ENCODE measurements at places on chromosomes 7 and 10. TPM values are rescaled to one million over a fixed set of nuclear protein-coding genes. Genes with fewer than 3 reads are reported as not detected.

The CREB5 gene
- 53.5 TPM for total RNA-seq

The LIPN gene
- not detected for total RNA-seq

The NCF1 gene
- total RNA-seq: 0.37 TPM

The GPNMB gene
- total RNA-seq: 48.1 TPM

The PSTK gene
- total RNA-seq: 5.0 TPM

The RNF32 gene
- 1.0 TPM for total RNA-seq

The EPO gene
- not detected for total RNA-seq

The TMEM26 gene
- 11.7 TPM for total RNA-seq

The FBXL15 gene
- 2.0 TPM for total RNA-seq

The ACTL6B gene
- 0.69 TPM for total RNA-seq

The DDX21 gene
- total RNA-seq: 37.5 TPM

The AUTS2 gene
- 87.7 TPM for total RNA-seq

The ANKRD2 gene
- total RNA-seq: 0.69 TPM

The CFAP70 gene
- total RNA-seq: 2.2 TPM

The CTBP2 gene
- total RNA-seq: 45.3 TPM

The ATG9B gene
- not detected for total RNA-seq

The ABCC2 gene
- 2.3 TPM for total RNA-seq

The CNNM1 gene
- total RNA-seq: 1.6 TPM

The TPST1 gene
- 172 TPM for total RNA-seq

The BAIAP2L1 gene
- 4.9 TPM for total RNA-seq

The CTTNBP2 gene
- 13.1 TPM for total RNA-seq

The CALML5 gene
- not detected for total RNA-seq

The IGFBP3 gene
- total RNA-seq: 150 TPM

The SPAM1 gene
- total RNA-seq: not detected

The HOXA3 gene
- total RNA-seq: 9.0 TPM

The EN2 gene
- total RNA-seq: not detected

The OR6V1 gene
- total RNA-seq: not detected

The ETV1 gene
- total RNA-seq: 34.1 TPM

The COX15 gene
- total RNA-seq: 35.9 TPM

The FAM185A gene
- total RNA-seq: 17.8 TPM

The PNLIPRP1 gene
- not detected for total RNA-seq

The RARRES2 gene
- 86.2 TPM for total RNA-seq

The FGF8 gene
- not detected for total RNA-seq

The GPR146 gene
- total RNA-seq: 3.1 TPM

The NME8 gene
- not detected for total RNA-seq

The PALD1 gene
- 10.2 TPM for total RNA-seq

The COL17A1 gene
- 9.8 TPM for total RNA-seq

The PRF1 gene
- total RNA-seq: 0.90 TPM
